ENCODE measurements at places on chromosomes 3 and 15.

DNA sequence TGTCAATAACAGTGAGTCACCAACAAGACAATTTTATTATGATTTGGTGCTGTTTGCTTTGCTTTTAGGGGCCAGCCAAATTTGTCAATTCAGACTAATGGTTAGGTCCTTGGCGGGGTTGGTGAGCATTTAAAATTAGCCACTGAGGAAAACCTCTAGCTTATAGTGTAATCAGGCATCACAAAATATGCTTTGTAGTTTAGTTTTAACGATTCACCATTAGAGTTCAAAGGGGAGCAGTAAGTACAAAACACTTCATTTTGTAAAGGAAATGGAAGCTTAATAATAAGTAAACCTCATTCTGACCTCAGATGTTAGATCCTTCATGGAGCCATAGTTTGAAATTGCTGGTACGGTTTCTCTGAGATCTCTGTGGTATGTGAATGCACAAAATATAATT is 218.4 kb upstream of the GOLIM4 start:
- DNase-seq, result no peak

- DNase-seq, result no peak
Observed at GRCh38 chr3:171904829-171905228, 61.7 kb downstream of the TMEM212 start.

DNA sequence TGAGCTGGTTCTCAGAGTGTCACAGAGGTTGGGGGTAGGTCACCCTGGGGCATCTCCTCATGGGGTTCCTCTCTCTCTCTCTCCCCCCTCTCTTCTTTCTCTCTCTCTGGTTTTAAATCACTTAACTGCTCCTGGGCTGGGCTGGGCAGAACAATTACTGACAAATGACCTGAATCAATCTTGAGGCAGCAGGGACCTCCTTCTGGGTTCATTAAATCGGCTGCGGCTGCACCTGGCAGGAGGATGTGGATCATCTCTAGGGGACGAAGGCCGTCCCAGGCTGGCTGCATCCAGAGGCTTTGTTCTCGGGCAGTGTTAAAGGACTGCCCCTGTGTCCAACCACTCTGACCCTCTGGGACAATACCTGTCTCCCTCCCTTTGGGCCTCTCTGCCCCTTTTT is 143.1 kb downstream of the TLE3 start:
- no peak for DNase-seq

DNA sequence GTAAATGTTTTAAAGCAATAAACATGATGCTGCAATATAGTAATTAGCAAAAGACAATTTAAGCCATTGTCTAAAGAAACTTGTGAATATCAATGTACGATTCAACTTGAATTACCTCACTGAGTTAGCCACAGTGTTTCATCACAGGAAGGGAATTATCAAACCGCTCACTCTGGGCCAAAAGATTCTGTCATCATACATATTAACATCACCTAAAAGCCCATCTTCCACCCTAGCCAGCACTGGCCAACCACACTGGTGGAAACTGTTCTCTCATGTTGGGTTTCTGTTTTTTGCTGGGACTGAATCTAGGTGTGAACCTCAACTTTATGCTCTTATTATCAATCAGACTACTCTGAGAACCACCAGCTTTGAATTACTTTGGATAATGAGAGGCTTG is 497.7 kb upstream of the THBS1 start:
- DNase-seq, result no peak

- DNase-seq, result no peak
Observed at GRCh38 chr3:139689708-139690228, 12.0 kb upstream of the NMNAT3 start.

- DNase-seq, result no peak
Observed at GRCh38 chr3:24764236-24764915, 269.7 kb upstream of the THRB start.

- no peak for DNase-seq
Observed at GRCh38 chr3:27145719-27146118, 223.5 kb downstream of the NEK10 start.

- no peak for DNase-seq
Observed at GRCh38 chr3:126781406-126781805, 77.4 kb downstream of the CHCHD6 start.

GRCh38 chr3:112027142-112027541 is 7.4 kb upstream of the TMPRSS7 start:
- no peak for DNase-seq

DNA sequence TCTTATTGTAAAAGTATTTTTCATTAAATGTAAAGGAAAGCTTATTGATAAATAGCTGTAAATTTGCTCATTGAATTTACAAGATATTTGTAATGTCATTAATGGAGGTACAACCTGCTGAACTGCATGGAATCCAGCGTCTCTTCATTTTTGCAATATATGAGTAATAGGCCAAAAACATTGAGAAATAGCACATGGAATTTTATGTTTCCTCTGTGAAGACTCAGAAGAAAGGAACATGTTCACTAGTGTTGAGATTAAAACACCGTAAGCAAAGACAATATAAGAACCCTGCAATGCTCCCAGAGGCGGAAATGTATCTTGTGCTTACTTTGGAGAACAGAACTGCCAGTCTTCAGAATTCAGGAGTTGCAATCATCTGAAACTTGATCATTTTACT is 167.6 kb downstream of the ALDH1A2 start:
- no peak for DNase-seq

- peak; percentile 6 for DNase-seq
Observed at GRCh38 chr3:127299276-127299675, 11.4 kb upstream of the PRR20G start.

- no peak for DNase-seq
Observed at GRCh38 chr3:134677196-134677986, 26.6 kb upstream of the KY start.

DNA sequence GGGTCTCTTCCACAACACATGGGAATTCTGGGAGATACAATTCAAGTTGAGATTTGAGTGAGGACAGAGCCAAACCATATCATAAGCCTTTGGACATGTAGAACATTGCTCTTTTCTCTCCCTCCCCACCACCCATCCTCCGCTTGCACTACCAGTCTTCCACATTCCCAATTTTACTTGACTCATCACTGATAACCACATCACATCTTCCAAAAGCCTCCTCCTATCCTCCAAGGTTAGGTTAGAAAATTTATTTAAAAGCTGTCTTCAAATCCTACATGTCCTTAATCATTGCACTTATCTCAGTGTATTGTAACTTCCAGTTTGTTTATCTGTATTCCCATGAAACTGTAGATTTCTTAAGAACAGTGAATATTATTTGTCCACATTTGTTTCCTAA is 10.4 kb downstream of the ZBED2 start:
- no peak for DNase-seq

DNA sequence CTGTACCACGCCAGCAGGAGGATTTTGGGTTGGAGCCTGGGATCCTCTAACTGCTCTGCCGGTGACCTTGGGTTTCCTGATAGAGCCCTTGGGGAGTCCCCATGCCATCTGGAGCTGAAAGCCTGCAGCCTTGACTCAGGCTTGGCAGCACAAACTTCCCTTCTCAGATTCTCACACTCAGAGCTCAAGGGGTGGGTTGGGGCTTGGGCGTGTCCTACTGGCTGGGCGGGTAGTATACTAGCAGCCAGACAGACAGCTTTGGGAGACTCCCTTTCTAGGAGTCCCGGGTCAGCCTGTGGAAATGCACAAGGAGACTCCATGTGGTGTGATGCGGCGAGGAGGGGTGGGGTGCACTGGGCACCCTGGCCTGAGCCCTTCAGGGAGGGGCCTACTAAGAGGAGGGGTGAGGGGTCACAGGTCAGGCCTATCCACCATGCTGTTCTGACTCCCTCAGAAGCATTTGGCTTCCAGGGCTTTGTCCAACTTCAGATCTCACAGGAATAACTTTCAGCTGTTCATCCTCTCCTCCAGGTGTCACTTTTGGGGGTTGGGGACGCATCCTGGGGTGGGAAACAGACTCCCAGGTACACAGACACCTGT is 21.6 kb upstream of the PLXNA1 start:
- no peak for DNase-seq

- no peak for DNase-seq
Observed at GRCh38 chr3:4738737-4739274, 240.4 kb upstream of the BHLHE40 start.

- DNase-seq, result no peak
Observed at GRCh38 chr3:182644013-182644412, 149.3 kb upstream of the ATP11B start.

- no peak for DNase-seq
Observed at GRCh38 chr3:197137751-197138150, 108.1 kb upstream of the MELTF start.

GRCh38 chr3:188972310-188972709 is 199.5 kb upstream of the TPRG1 start:
- DNase-seq, result no peak

DNA sequence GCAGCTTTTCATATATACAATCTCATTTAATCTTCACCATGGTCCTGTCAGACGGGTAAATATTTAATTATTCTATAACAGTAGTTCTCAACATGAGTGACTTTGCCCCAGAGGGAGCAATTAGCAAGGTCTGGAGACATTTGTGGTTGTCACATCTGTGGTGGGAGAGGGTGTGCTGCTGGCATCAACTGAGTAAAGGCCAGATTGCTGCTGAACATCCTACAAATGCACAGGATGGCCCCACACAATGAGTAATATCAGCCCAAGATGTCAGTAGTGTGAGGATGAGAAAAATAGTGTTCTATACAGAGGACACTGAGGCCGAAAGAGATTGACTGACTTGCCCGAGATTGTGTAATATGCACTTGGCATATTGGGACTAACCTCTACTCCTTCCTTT is 156.0 kb downstream of the AGBL1 start:
- no peak for DNase-seq

DNA sequence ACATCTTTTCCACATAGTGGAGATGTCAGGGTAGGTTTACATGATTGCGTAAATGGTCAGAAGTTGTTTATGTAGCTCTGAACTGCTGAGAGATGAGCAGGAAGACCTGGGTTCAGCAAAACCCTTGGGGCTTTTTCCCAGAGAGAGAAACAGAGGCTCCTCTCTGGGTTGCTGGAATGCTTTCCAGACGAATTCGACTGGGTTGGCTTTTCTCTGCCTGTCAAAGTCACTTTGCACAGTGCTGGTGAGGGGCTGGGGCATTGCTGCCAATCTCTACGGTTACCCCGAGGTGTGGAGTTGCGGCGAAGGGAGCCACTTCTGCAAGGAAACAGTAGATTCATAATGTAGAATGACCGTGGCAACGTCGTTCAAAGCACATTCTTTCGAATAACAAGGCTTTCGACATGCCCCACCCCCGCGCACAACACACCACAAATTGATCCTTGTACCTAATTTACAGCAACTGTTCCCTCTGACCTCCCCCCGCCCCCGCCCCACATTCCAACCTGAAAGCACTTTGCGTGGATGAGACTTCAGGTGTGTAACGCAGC is 950 bp upstream of the CNTN4 start:
- no peak for DNase-seq

DNA sequence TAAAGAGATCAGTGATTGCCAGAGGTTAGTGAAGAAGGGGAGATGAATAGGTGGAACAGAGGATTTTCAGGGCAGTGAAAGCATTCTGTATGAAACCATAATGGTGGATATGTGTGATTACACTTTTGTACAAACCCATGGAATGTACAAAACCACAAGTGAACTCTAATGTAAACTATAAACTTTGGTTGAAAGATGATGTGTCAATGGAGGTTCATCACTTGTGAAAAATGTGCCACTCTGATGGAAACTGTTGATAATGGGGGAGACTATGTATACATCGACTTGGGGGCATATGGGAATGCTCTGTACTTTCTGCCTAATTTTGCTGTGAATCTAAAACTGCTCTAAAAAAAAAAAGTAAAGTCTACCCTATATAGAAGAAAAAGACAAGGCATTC is 68.7 kb upstream of the ARHGEF3 start:
- DNase-seq, result no peak

DNA sequence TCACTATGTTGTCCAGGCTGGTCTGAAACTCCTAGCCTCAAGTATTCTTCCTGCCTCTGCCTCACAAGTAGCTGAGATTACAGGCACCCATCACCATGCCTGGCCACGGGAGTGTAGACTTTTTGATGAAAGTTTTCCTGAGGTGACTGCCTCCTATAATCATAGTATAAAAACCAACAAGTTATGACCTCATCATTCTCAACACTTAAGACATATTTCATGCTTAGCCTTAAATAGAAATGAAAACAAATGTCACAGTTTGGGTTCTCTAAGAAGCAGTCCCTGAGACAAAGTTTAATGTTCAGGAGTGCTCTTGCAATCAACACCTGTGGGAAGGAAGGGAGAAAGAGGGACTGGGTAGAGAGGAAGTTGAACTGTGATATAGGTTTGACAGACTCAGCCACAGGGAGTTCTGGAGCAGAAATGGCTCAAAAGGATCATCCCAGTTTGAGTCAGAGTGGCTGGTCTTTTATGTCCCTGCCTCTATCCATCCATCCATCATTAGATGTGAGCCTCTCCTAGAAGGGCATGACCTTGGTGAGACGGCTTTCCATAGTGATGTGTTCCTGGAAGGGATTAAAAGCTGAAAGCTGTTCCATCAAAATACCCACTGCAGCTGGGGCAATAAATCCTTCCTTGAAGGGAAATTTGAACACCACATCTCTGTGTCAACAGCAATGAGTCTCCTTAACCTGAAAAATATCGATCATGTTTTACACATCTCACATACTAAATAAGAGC is 16.2 kb upstream of the ABHD5 start:
- no peak for DNase-seq

DNA sequence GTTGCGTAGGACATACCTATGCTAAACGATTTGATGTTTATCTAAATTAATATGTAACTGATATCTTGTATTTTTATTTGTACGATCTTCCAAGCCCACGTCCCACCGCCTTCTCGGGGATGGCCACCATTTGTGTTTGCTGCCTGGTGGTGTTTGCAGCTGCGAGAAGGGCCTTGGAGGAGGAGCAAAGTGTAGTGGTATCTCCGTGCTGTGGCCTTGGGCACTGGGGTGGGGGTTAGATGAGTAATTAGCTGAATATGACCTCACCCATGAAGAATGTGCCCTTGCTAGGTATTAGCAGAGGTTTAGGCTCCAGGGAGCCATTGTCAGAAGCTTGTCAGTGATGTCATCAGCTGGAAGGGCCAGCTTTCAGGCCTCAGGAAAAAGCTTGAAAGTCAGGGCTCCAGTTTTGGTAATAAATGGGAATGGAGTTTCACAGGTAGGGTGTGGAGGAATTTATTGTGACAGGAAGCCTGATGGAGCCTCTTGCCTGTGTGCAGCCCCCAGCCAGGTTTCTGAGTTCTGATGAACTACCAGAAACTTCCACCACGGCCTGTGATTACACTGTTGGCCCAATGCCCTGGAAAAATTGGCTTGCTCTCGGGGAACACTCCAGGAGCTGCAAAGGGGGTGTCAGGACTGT is 41.0 kb downstream of the FLNB start:
- no peak for DNase-seq
